ENCODE measurements at places on chromosomes 13 and 19.

DNA sequence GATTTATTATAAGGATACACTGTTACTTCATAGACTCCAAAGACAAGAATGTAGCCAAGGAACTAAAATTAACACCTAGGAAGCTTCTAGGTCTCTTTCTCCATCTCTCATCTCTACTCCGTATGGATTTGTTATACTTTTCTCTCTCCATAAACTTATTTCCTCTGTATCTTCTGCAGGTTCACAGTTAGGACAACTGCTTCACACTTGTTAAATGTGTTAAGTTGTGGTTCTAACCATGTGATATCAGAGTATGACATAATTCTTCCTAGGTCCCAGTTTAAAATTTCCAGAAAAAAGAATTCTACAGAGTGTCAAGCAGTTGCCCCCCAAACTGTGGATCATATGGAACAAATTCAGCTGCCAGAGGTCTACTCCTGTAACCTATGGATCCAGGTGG lies 42.3 kb upstream of the GTF2F2 start:
- DNase-seq, result no peak

DNA sequence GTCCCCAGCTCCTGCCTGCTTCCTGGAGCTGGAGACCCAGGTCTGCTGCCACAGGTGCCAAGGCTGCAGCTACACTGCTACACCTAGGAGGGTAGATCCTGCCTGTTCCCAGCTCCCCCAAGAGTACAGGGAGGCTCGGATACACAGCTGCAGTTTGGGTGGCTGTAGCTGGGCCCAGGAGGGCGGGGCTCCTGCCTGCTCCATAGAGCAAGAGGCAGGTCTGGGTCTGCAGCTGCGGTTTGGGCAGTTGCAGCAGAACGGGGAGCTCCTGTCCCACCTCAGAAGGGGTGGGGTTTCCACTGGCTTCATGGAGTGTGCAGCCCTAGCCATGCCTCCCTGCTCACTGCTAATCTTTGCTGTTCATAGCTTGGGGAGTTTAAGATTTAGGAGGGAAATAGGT lies 199.0 kb downstream of the NUFIP1 start:
- DNase-seq, result no peak

DNA sequence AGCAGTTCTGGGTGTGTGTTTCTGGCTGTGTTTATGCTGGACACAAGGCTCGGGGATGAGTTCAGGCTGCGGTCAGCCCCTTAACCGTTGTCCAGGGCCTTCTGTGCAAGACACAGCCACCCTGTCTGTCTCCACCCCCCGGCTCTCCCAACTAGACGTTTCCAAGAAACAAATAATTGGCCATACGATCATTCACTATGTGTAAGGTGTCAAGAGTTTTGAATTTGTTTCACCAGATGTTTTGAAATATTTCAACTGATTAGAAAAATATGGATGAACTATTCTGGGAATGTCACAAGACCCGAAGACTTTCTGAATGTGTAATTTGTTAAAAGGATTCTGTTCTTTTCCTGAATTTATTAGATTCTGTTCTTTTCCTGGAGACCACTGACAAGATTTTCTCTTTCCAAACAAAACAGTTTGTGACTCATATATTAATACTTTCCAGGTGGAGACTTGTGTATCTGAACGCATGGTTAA lies 318.2 kb downstream of the MYO16 start:
- DNase-seq, result no peak

- no peak for DNase-seq
These were observed 50.4 kb downstream of the NAA16 start for GRCh38 chr13:41361491-41361890.

- DNase-seq, result no peak
These were observed 18.8 kb downstream of the FLT1 start for GRCh38 chr13:28475916-28476725.

DNA sequence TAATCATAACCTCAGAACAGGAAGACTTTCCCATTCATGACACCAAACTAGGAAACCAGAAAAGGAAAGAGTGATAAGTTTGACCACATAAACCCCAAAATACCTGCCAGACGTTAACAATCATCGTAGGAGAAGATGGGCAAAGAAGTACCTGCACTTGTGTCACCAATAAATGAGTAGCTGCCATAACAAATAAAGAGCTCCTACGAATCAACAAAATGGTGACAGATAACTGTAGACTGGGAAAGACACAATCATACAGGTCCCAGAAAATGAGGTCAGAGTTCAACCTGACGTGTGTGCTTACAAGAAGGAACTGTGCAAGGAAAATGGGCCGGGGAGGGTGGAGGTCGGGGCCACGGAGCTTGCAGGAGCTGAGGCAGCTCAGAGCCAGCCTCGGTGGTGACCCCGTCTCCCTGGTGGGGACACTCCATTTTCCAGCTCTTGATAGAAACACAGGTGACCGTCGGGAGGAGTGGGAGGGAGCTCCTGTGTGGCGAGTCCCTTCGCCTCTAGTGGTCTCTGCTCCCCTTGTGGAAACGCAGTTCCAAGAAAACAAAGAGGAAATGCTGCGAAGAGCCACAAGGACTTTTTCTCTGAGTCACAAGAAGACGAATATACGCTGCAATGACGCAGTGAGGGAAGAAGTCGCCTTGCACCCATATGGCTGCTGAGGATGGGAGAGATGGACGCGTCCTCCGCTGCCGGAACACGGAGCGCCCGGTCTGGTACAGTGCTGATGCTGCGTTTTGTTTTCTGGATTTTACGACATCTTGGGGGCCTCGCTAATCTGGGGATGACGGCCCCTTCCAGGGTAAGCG lies 9.5 kb downstream of the PIP5K1C start:
- no peak for DNase-seq

- no peak for DNase-seq
These were observed 56.5 kb downstream of the KLF2 start for GRCh38 chr19:16380943-16381755.

DNA sequence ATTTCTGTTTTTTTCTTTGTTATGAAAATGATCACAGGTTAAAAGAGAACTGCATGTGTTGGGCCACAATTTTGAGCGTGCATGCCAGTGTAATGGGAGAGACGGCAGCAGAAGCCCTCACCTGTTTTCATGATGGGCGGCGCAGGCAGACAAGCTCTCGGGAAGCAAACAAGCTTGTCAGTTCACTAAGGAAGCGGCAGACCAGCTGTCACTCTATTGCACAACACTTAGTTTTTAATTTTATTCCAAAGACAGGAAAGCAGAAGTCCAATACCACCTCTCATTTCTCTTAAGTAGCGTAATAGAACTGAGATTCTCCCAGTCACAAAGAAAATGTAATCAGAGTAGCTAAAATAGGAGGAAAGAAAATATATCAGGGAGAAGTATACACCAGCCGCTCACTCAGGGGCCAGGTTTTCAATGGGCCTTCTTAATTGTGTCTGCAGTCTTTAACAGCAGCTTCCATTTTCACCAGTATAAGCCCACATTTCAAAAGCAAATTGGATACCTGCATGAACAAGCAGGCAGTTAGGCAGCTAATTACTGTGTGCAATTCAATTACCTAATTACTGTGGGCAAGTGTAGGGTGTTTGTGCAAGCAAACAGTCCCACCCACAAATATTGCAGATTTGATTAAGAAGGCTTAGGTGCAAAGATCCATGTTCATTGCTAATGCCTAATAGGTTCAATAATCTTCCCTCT lies 711.4 kb downstream of the DIAPH3 start:
- no peak for DNase-seq
